ENCODE measurements at places on chromosomes 7 and 10.

- DNase-seq = no peak
Measured at GRCh38 chr7:157431951-157432540, 95.2 kb downstream of the DNAJB6 start.

DNA sequence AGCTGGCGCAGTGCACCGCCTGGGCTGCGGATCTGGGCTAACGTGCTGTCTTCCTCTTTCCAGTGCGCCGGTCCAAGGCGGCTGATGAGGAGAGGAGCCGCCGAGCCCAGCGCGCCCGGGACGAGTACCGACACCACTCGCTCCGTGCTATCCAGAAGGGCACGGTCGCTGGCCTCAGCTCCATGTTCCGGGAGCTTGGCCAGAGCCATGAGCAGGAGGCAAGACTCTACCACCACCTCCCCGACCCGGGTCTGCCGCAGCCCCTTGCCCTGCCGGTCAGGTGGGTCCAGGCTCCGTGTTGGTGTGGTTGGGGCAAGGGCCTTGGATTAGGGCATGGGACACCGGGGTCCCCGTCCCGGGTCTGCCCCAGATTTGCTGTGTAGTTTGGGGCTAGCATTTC is 65.8 kb downstream of the SH2D4B start:
- DNase-seq = no peak

DNA sequence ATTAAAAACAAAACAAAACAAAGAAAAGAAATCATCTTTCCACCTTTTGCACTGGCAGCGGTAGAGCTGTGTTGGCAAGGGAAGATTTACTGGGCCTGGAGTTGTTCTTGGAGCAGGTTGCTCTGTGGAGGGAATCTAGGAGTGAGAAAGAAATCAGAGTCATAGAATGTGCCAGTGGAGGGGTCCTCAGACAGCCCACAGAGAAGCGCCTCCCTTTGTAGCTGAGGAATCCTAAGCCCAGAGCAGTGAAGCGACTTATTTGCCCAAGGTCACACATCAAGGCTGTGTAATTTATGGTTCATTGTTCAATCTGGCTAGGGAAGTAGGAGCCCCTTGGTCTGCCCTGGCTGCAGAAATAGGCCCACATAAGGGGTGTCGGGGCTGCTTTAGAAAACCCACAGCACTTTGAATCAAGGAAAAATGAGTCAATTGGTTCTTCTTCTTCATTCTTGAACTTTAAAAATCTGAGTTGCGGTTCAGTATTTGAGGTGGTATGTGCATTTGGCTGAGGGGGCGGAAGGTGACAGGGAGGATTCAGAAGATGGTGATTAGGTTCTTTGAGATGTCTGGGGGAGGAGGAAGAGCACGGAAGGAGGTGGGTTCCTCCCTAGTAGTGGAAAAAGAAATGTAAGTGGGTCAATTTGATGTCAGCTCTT is 253.7 kb downstream of the PTEN start:
- peak; percentile 48 for DNase-seq

GRCh38 chr7:135321556-135321955 is 87.9 kb downstream of the STRA8 start:
- no peak for DNase-seq

DNA sequence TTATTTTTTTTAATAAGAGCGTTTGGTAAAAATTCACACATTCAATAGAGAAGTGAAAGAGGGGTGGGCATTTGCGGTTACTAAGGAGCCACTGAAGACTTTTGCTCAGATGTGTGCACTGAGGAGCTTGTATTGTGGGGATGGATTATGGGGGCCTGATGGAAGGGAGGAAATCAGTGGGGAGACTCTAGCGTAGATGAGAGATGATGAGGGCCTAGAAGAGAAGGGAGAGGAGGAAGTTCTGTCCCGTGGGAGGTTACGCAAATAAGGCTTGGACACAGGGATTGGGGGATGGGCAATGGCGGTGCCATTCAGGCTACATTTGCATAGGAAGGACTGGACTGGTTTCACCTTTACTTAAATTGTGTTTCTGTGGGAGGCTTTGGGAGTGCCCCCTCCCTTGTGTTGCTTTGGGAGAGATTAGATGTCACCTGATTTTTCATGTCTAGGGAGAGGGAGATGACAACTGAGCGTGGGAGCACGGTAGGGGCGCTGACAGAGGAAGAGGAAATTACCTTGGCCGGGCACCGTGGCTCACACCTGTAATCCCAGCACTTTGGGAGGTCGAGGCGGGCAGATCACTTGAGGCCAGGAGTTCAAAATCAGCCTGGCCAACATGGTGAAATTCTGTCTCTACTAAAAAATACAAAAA is 2.2 kb upstream of the HIP1 start:
- no peak for DNase-seq

DNA sequence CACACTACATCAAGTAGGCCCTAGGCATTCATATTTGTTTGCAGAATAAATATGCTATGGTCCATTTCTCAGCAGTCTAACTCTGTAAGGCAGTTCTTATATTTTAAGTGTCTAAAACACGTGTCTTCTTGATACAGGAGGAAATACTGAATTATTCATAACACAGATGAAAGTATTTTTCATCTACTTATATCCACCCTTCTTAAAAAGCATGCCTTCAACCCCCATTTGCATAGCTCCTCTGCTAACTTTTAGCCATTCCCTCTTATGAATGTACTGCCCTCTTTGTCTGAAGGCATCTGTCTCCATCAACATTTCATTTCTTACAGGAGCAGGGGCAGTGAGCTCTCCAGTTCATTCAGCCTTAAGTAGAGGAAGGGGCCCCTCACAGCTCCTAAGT is 57.7 kb downstream of the ZFAND4 start:
- no peak for DNase-seq

DNA sequence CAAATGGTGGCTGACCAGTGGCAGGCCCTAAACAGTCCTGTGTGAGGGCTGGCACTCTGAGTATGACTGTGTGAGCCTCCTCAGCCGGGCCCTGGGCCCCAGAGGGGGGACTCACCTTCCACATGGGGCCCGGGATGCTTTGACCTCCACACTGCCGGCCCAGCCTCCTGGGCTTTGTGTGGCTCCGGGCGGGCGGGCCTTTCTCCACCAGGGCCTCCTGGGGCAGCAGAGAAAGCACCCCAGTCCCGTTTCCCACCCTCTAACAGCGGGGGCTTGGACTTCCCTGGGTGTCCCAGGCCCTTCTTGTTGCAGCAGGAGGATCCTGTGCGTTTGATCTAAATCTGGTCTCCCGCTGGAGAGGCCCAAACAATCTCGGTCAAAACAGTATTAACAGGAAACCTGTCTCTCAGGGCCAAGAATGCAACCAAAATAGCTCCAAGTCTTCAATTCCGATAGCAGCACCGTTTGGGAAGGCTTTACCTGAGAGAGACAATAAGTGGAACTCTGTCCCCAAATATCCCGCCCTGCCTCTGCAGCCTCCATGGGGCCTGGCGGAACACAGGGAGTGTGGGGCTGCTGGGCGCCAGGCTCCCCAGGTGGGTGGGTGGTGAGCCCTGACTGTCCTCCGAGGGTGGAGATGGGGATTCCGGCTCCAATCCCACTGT is 104.8 kb upstream of the ZNF32 start:
- no peak for DNase-seq

- no peak for DNase-seq
Measured at GRCh38 chr10:11435581-11435981, 175.9 kb downstream of the USP6NL start.

GRCh38 chr10:501596-501995 is 187.9 kb downstream of the DIP2C start:
- no peak for DNase-seq

DNA sequence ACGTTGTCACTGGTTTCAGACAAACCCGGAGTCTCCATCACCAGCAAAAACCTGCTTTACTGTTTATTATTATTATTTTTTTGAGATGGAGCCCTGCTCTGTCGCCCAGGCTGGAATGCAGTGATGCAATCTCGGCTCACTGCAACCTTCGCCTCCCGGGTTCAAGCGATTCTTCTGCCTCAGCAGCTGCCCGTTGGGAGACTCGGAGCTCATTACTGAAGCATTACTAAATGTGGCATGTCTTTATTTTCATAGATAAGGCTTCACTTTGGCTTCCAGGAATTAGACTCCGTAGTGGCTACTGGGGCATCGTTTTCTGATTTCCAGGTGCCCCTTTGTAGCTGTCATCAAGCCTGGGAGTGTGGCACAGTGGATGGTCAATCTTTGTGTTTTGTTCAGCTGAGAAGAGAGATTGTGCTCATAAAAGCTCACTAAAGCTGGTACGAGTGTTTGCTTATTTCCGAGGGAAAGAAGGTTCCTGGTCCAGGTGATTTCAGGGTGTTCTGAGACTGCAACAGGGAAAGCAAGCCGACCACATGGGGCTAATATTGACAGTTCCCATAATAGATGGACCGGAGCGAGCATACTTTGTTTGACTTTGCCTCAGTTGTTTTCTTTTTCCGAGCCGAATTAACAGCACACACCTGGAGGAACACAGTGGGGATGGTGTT is 163.1 kb downstream of the CAMK1D start:
- DNase-seq = no peak

DNA sequence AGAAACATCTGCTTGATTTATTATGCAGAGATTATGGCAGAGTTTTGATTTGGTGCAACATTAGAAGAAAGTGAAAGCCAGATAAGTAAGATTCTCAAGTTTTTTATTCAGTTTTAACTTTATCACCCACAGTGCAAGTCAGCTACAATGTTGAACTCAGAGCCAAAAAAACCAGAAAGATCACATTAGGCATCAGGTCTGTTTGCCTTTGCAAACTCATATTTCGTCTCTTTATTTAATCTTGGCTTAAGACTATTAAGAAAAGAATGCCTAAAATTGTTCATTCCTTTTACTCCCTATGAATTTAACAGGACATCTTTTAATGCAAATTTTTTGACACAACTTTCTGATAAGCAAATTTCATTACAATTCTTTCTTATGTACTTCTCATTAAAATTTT is 76.0 kb upstream of the TMEM26 start:
- DNase-seq = no peak

- DNase-seq = no peak
Measured at GRCh38 chr10:13234172-13234571, at the start of gene UCMA. TSS of gene UCMA (minus strand) at chr10:13234374. CDS start at chr10:13234258, 116 bp downstream.

- DNase-seq = no peak
Measured at GRCh38 chr7:681551-682307, 44.8 kb upstream of the DNAAF5 start.

- DNase-seq = no peak
Measured at GRCh38 chr7:4820405-4820966, 41.3 kb downstream of the PAPOLB start.

- DNase-seq = no peak
Measured at GRCh38 chr7:8908889-8909288, 475.5 kb downstream of the NXPH1 start.

DNA sequence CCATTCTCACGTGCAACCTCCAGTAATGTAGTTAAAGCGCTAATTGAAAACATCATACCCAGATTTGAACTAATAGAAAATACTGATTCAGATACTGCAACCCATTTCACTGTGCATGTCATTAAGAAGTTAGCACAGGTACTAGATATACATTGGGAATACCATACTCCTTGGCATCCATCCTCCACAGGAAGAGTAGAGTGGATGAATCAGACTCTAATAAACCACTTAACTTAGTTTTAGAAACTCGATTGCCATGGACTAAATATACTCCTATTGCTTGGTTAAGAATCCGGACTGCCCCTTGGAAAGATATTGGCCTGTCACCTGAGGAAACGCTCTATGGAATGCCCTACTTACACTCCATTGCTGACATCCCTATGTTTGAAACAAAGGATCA is 9.5 kb downstream of the AKR1B15 start:
- no peak for DNase-seq
